Naive thymus-derived CD8-positive, alpha-beta T cell (primary cell): ENCODE measurements at places on chromosomes 2 and 18. TPM values are rescaled to one million over a fixed set of nuclear protein-coding genes. Genes with fewer than 3 reads are reported as not detected.
A peak's percentile ranks its signal among the peaks of the same experiment; 100 is the strongest.

DNA sequence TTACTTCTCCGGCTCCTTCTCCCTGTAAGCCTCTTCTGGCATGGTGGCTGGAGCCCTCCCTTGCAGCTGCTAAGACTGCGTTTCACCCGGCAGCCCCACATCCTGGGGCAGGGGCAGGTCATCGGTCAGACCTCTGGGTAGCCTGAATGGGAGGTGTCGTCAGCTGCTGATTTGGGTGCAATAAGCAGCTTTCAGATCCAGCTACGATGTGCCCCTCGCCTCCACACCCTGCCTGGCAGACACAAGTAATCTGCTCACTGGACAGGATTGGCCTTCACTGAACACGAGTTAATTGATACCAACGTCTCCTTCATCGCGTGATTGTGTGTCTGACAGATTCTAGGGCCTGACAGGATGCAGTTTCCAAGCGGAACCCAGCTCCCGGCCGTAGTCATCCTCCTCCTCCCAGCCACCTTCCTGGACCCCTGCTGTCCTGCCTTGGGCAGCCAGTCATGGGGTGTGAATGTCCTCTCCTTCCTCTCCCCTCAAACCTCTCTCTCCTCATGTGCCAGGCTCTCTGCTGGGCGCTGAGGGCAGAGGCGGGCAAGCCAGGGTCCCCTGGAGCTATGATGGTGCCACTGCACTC is 18.9 kb upstream of the PDIA6 start:
- H3K4me1 ChIP-seq: peaks cover 4% of the 10 kb centered on the region
- H3K27me3 ChIP-seq: peaks cover 17% of the 10 kb centered on the region
- H3K4me3 ChIP-seq: no peak overlapping the region
- DNase-seq: no peak
- H3K36me3 ChIP-seq: no peaks in the 10 kb centered on the region

Gene VWA3B
- total RNA-seq: not detected

GRCh38 chr2:172095146-172095904 is 7.4 kb downstream of the DLX2 start:
- peak; percentile 83 for DNase-seq
- peaks cover 50% of the 10 kb centered on the region for H3K4me1 ChIP-seq
- H3K4me3 ChIP-seq: peak overlapping the region; percentile 80
- H3K27ac ChIP-seq: no peak overlapping the region
- peaks cover 9% of the 10 kb centered on the region for H3K36me3 ChIP-seq

DNA sequence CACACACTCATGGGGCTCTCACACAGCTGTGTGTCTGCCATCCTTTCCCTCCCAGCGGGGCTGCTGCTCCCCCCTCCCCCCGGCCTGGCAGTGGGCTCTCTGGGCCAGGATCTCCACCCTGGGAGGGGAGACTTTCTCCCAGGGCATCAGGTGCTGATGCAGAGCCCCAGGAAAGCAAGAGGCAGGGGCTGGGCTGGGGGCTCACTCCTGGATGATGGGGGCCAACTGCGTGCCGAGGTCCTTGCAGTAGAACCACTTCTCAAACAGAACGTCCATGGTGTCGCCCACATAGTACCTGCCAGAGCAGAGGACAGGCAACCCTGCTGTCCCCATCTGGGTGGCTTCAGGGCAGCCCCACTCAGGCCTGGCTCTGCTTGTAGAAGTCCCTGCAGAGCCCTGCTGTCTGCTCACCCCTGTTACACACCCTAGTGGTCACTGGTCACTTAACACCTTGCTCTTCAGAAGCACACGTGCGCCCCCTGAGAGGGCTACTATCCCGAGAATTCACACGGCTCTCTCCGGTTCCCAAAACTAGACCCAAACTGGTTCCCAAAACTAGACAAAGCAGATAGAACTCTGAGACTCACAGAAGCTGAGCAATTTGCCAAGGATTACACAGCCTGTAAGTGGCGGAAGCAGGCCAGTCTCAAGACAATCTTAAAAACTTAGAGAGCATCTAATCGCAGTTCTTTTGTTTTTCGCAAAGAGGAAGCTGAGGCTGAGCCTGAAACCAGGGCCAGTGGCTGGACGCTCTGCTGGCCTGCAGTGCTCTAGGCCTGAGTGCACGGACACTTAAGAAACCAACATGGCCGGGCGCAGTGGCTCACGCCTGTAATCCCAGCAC is 6.6 kb upstream of the OXER1 start:
- no peak for DNase-seq
- no peak overlapping the region for H3K27ac ChIP-seq
- H3K4me3 ChIP-seq: no peak overlapping the region
- no peaks in the 10 kb centered on the region for H3K27me3 ChIP-seq
- H3K36me3 ChIP-seq: no peaks in the 10 kb centered on the region
- peaks cover 13% of the 10 kb centered on the region for H3K4me1 ChIP-seq

- no peaks in the 10 kb centered on the region for H3K27me3 ChIP-seq
- DNase-seq: no peak
- no peak overlapping the region for H3K27ac ChIP-seq
- H3K36me3 ChIP-seq: no peaks in the 10 kb centered on the region
- no peak overlapping the region for H3K4me3 ChIP-seq
These were observed 566.8 kb downstream of the EPHA4 start for GRCh38 chr2:221005338-221005737.

Gene ACVR1
- total RNA-seq: 11.1 TPM

Gene NAT8
- not detected for total RNA-seq

Gene MSGN1
- total RNA-seq: not detected

Gene CYP26B1
- total RNA-seq: not detected

GRCh38 chr18:4510711-4511110 is 55.6 kb upstream of the DLGAP1 start:
- no peak overlapping the region for H3K27ac ChIP-seq
- no peak overlapping the region for H3K4me3 ChIP-seq
- H3K27me3 ChIP-seq: no peaks in the 10 kb centered on the region
- H3K4me1 ChIP-seq: no peaks in the 10 kb centered on the region
- DNase-seq: no peak
- no peaks in the 10 kb centered on the region for H3K36me3 ChIP-seq

Gene MLPH
- not detected for total RNA-seq

GRCh38 chr2:127015106-127015910 is 91.6 kb downstream of the BIN1 start:
- no peaks in the 10 kb centered on the region for H3K36me3 ChIP-seq
- DNase-seq: no peak
- H3K4me1 ChIP-seq: no peaks in the 10 kb centered on the region

Gene SIGLEC15
- not detected for total RNA-seq

DNA sequence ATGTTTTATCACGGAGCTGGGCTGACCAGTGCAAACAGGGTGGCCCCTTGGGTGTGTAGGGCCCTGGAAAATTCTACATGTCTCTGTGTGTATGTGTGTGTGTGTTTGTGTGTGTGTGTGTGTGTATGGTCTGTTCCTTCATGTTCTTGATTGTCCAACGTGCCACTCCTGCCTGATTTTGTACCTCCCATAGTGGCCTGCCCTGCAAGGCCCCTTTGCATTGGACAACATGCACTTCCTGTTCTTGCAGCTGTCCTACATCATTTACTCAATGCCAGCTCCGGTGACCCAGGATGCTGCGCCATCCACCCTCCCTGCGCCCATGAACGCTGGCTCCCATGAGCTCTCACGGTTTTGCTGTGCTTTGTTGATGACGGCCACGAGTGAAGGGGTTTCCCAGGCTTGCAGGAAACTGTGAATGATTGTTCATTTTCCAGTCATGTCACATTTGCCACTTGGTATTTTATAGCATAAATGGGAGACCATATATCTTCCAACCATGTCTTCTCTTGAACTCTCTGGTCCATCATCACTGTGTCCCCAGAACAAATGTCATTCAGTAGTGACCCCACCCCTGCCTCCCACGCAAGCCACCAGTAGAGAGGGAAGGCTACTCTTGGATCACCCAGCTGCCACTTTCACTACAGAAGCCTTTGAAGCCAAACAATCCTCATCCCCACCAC is 69.7 kb upstream of the NCK2 start:
- no peaks in the 10 kb centered on the region for H3K36me3 ChIP-seq
- no peaks in the 10 kb centered on the region for H3K27me3 ChIP-seq
- no peaks in the 10 kb centered on the region for H3K4me1 ChIP-seq
- peak overlapping the region; percentile 19 for H3K27ac ChIP-seq
- no peak for DNase-seq

DNA sequence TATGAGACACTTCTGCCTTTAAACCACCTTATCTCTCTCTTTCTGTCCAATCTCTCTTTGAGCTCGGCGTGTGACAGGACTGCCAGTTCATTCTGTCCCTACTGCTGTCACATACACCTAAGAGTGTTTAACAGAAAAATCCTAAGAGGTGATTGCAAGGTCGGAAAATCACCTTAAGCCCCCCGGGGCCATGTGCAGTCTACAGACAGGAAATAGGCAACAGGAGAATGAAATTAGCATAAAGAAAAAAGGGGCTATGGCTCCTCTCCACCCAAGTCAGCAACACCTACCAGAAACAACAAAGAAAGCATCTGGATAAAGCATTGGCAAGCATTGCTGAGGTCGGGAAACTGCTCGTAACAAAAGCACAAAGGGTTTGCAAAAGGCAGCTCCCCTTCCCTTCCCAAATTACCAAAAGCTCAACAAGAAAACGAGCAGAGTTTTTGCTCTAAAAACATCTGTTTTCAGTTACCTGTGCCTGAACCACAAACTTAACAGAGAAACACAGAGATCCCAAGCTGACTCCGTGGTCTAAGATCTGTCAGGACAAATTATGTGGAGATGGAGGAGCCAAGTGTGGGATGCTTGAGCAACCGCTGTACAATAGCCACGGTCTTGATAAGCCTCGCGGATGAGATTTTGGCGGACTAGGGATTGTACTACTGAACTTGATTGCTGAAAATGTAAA is 30.4 kb downstream of the ANKRD44 start:
- H3K4me1 ChIP-seq: peaks cover 87% of the 10 kb centered on the region
- peak overlapping the region; percentile 85 for H3K4me3 ChIP-seq
- H3K27me3 ChIP-seq: no peaks in the 10 kb centered on the region
- H3K27ac ChIP-seq: peak overlapping the region; percentile 96
- DNase-seq: no peak

GRCh38 chr18:74817576-74817975 is 219.9 kb downstream of the ZNF407 start:
- H3K36me3 ChIP-seq: peaks cover 10% of the 10 kb centered on the region
- no peaks in the 10 kb centered on the region for H3K27me3 ChIP-seq
- H3K27ac ChIP-seq: no peak overlapping the region
- peaks cover 2% of the 10 kb centered on the region for H3K4me1 ChIP-seq

Gene TUBA4A
- 144 TPM for total RNA-seq

DNA sequence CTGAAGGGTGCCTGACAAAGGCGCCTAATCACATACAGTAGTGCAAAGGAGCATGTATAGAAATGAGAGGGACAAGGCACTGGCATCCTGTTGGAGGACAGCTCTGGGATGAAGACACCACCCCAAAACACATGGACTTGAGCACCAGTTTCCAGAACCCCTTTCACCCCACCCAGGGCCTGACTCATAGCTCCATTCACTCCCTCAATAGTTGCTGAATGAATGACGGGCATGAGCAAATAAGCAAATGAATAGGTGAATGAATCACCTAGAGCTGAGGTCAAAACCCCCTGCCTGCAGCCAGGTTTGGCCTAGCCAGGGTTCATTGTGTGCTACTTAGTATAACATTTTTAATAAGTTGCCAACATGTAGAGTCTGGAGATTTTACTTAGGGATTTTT is 66.3 kb downstream of the NRP2 start:
- H3K4me1 ChIP-seq: no peaks in the 10 kb centered on the region
- no peaks in the 10 kb centered on the region for H3K36me3 ChIP-seq
- DNase-seq: no peak

Gene UPP2
- not detected for total RNA-seq

Gene QPCT
- 0.52 TPM for total RNA-seq

Gene ITGB6
- total RNA-seq: not detected

DNA sequence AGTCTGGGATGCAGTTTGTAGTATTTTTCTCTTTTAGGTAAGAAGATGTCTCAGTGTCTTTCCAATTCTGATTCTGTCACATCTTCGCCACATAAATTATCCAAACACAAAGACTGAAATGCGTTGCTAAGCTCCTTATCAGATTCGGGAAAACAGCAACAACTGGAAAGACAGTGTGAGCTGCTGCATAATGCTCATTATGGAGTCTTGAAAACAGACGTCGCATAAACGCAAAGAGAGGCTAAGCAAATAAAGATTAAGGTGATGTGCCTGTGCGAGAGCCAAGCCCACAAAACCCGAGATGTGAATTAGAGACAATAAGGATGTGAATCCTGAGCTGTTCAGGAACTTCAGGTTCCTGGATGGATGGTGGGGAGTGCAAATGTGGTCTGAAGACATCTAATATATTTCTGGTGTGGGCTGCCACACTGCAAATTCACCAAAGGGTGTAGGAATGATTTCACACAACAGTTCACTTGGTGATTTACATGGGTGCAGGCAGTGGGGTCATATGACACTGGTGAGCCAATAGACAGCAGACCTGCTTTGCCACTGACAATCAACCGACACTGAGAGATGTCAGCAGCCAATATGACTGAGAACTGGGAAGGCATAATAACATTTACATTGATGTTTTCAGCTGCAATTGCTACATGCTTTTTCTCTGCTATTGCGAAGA is 195.8 kb downstream of the MTX2 start:
- H3K27ac ChIP-seq: no peak overlapping the region
- H3K27me3 ChIP-seq: peaks cover 19% of the 10 kb centered on the region
- no peak for DNase-seq

DNA sequence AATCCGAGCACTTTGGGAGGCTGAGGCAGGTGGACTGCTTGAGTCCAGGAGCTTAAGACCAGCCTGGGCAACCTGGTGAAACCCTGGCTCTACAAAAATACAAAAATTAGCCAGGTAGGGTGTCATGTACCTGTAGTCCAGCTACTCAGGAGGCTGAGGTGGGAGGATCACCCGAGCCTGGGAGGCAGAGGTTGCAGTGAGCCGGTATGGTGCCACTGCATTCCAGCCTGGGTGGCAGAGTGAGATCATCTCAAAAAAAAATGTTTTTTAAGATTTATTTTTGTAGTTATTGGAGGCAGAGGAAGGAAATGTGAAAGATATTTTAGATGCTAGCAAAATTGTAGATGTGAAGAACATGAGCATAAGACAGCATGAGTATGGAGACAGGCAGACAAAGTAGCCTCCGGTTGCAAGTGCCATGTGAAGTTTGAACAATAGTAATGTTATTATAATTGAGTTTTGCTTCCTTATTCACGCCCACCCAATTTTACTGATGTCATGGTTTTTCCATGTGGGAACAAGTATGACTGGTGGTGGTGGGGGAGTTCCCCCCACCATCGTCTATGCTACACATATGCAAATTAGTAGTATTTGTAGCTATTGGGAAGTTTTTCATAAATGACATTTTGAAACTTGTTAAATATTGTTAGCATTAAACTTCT is 18.0 kb downstream of the REL start:
- DNase-seq: no peak
- no peaks in the 10 kb centered on the region for H3K27me3 ChIP-seq
- H3K4me1 ChIP-seq: peaks cover 5% of the 10 kb centered on the region
- H3K36me3 ChIP-seq: peaks cover 28% of the 10 kb centered on the region
- H3K4me3 ChIP-seq: no peak overlapping the region

GRCh38 chr2:136211701-136212100 is 93.8 kb upstream of the CXCR4 start:
- H3K36me3 ChIP-seq: peaks cover 10% of the 10 kb centered on the region
- peak overlapping the region; percentile 47 for H3K4me3 ChIP-seq
- H3K27ac ChIP-seq: peak overlapping the region; percentile 44
- DNase-seq: no peak
- H3K4me1 ChIP-seq: peaks cover 30% of the 10 kb centered on the region

Gene SNTG2
- total RNA-seq: 4.2 TPM

Gene ANKRD30B
- total RNA-seq: not detected

Gene C18orf54
- total RNA-seq: 3.8 TPM
